NCI-H1930 (cell line): ENCODE measurements at places on chromosomes 5 and 9.

- no peak for DNase-seq
These were observed 141.4 kb downstream of the LRRC70 start for GRCh38 chr5:62720031-62720441.

DNA sequence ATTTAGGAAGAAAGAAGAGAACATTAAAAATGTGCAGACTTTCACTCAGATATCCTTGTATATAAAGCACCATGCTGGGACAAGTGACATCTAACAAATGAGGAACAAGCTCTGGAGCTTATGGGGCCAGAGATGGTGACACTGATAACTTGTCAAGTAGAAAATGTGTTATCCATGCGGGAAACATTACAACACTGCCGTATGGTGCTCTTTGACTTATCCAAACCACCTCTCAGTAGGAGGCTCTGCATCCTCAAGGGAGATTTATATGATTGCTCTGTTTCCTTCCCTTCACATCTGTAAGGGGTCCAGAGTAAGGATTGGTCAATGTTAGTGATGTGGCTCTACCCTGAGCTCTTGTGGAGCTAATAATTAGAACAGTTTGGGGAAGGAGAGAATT, 23.5 kb downstream of the KCTD16 start:
- DNase-seq: no peak

- DNase-seq: no peak
These were observed at the start of gene PCDHGC5 for GRCh38 chr5:141488591-141489561. Gene PCDHGC5, plus strand, starts transcription at chr5:141489081. Its CDS starts 160 bp downstream, at chr5:141489241.

DNA sequence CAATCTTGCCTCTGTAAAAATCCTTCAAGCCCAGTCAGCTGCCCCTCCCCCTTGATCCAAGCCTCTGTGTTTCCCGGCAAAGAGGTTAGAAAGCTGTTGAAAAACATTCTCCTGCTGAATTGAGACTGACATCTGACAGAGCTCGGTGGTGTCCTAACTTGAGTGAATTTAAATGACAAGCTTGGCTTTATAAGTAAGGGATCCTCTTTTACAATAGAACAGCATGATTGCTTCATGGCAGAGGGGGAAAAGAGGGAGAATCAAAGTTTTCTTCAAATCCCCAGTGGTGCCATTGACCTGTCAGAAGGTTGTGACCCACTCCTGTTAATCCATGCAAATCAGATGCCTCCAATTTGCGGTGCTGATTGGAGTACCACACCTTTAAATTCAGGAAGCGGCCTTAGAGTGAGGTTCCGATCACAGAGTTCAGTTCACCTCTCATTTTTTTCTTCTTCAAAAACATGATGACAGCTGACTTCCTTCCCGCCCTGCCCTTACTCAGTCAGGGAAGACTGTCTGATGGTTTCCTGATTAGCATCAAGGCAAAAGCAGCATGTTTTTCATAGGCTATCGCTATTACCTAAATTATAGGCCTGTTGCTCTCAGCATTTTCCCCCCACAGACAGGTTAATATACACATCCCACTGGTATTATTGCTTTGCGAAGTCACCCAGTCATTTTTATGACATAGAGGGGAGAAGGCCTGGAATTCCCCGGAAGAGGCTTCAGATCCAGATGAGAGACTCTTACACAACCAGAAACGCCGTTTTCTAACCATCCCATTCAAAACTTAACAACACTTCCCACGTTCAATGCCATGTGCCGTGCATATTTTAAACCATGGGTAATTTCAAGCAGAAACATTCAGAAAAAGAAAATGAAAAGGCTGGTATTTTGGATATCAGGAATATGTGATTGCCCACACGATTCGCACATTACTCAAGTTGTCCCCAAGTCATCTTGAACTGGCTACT, 141.4 kb downstream of the EBF1 start:
- no peak for DNase-seq

- peak; percentile 38 for DNase-seq
These were observed 52.9 kb downstream of the PAM start for GRCh38 chr5:102807878-102808502.

- no peak for DNase-seq
These were observed 82.9 kb upstream of the NTRK2 start for GRCh38 chr9:84586662-84587061.

GRCh38 chr5:78404682-78405293, 44.4 kb downstream of the SCAMP1 start:
- DNase-seq: no peak

DNA sequence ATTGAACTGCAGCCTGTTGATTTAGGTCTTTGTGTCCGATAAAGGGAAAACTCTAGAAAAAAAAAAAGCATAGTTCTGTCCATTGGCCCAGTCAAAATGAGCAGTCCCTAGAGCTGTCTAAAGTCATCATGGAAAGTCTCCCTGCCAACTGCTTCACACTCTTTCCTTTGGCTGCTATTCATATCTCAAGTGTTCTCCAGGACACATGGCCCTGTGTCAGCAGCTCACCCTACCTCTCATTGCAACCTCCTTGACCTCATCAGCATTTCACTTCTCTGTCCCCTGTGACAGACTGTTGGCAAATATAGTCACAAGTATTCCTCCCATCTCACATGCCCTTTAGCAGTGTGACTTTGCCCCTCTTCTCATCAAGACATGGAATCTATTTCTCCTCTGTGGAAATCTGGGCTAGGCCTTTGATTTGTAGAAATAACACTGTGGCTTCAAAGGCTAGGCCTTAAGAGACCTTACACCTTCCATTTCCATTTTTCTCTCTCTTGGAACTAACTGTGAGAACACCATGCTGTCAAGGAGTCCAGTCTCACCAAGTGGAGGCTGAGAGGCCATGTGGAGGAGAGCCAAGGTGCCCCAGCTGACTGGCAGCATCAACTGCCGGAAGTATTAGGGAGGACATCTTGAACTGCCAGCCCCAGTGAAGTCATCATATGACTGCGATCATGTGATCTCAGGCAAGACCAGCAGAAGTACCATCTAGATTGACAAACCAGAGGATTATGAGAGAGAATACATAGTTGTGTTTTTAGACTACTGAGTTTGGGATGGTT, 149.4 kb upstream of the TARS1 start:
- no peak for DNase-seq

DNA sequence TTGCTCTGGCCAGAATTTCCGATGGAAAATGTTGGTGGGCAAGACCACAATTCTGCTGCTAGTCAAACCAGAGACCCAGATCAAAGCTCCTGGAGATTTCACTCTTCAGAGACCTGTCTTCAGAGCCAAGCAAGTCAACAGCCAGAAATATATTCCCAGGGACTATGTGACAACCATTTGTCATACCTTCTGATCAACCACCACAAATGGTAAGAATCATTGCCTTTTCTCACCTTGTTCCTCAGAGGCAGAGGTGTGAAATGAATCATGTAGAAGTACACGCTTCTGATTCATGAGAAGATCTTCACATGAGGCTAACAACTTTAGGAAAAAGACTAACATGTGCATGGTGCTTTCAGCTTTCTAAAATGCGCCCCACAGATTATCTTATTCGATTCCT, 53.5 kb downstream of the SUSD1 start:
- DNase-seq: no peak

- DNase-seq: no peak
These were observed at the start of gene IL7R for GRCh38 chr5:35856765-35857351. Gene IL7R, plus strand, starts transcription at chr5:35856891. Its CDS starts 87 bp downstream, at chr5:35856978.

GRCh38 chr5:61734966-61735365, 402.9 kb downstream of the ZSWIM6 start:
- DNase-seq: no peak

GRCh38 chr5:72020161-72020983, 86.9 kb upstream of the MAP1B start:
- DNase-seq: no peak
